ENCODE measurements at places on chromosomes 13 and 19. TPM values are rescaled to one million over a fixed set of nuclear protein-coding genes. Genes with fewer than 3 reads are reported as not detected.
A peak's percentile ranks its signal among the peaks of the same experiment; 100 is the strongest.

The KIR2DL4 gene
- total RNA-seq = not detected

GRCh38 chr19:33505148-33505547 lies 16.4 kb downstream of the PEPD start:
- DNase-seq = no peak

DNA sequence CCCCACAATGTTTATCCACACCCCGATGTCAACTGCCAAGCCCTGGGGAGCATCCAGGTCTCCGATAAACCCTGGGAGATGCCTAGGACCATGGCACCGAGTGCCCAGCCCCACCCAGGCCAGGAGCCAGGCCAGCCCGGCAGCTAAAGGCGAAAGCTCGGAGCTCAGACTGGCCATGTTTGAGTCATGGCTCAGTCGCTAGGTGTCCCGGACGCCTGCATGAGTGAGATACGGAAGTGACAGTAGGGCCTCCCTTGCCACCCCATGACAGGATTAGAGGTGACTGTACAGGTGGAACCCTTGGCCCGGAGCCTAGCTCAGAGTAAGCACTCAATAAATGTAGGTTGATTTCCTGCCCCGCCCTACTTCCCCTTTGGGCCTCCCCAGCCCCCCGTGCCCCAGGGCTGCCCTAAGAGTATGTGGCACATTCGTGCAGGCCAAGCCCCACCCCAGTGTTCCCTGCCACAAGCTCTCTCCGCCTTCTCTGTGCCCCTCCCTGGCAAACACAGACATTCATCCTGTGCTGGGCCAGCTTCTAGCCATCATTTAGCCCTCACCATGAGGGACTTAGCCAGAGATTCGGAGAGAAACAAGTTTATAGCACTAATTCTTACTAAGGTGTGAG lies 5.8 kb upstream of the TPM4 start:
- peak; percentile 37 for DNase-seq

DNA sequence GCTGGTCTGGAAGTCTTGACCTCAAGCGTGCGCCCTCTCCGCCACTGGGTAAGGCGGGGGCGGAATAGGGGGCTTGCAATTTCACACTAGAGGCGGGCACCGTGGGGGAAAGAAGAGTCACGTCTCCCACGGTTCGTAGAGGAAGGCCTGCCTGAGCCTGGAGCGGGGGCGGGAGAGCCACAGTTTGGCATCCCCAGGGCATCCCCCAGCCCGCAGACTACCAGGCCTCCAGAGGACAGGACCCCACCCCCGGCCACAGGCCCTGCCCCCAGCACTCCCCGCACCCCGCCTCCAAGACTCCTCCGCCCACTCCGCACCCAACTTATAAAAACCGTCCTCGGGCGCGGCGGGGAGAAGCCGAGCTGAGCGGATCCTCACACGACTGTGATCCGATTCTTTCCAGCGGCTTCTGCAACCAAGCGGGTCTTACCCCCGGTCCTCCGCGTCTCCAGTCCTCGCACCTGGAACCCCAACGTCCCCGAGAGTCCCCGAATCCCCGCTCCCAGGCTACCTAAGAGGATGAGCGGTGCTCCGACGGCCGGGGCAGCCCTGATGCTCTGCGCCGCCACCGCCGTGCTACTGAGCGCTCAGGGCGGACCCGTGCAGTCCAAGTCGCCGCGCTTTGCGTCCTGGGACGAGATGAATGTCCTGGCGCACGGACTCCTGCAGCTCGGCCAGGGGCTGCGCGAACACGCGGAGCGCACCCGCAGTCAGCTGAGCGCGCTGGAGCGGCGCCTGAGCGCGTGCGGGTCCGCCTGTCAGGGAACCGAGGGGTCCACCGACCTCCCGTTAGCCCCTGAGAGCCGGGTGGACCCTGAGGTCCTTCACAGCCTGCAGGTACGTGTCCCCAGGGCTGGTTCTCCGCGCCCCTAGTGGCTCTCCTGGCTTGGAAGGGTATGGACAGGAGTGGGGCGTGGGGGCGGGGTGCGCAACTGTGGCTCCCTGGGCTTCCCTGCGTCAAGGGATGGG lies at the start of gene ANGPTL4:
ANGPTL4 (plus strand) TSS at position 353 of the 969 bp plus-strand sequence; CDS start at position 520, 167 bp downstream.
- DNase-seq = peak; percentile 87

The KRTDAP gene
- total RNA-seq = 4.2 TPM
